ENCODE measurements at places on chromosomes 3 and 15.

DNA sequence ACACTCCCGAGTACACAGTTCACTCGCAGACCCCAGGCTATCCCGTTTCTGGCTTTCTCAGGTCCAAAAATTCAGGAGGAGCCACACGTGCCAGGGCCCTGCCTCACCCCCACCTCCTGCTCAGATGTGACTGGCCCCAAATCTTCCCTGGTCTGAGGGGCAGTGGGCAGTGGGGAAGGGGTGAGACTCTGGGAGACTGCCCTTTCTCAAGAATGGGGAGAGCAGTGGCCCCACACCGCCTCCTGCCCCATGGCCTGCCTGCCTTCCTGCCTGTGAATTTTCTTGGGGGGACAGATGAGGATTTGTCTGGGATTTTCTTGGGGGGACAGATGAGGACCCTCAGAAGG, 174.6 kb downstream of the MEGF11 start:
- no peak for DNase-seq

GRCh38 chr3:96756516-96756915, 57.9 kb upstream of the EPHA6 start:
- DNase-seq = no peak

DNA sequence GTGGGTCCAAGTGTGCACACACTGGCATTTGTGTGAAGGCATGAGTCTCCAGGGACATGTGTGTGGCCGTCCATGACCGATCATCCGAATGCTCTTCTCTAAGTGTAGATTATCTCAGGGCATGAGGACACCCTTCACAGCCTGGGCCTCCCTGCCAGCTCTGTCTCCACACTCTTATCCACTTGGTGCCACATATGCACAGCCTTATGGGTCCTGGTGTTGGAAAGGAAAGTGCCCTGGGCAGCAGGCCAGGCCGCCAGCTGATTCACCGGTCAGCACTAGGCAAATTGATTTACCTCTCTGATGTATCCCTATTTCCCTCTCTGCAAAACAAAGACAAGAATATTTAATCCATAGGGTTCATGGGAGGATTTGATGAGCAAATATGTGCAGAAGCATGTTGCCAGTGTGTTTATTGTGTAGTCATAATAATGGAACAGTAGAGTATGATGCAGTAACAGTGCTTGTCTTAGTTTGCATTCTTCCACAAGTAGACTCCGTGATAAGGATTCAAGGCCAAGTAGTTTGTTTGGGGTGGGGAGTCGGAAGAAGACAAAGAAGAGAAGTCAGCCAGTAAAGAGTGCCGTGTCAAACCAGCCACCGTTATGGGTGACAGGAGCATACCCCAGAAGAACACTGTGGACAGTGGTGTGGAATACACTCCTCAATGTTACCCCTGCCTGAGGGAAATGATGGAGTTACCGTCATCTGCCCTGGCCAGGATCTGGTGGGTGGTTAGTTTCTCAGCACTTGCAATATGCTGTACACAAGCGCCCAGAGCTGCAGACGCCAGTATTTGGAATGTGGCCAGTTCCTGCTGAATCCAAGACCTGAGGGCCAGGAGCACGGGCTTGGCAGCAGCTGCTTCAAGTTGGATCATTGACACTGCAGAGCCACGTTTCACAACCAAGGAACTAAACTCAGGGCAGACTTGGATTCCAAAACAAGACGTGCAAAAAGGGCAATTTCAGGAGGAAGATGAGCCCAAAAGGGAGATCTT, 85.1 kb downstream of the MTHFS start:
- no peak for DNase-seq

DNA sequence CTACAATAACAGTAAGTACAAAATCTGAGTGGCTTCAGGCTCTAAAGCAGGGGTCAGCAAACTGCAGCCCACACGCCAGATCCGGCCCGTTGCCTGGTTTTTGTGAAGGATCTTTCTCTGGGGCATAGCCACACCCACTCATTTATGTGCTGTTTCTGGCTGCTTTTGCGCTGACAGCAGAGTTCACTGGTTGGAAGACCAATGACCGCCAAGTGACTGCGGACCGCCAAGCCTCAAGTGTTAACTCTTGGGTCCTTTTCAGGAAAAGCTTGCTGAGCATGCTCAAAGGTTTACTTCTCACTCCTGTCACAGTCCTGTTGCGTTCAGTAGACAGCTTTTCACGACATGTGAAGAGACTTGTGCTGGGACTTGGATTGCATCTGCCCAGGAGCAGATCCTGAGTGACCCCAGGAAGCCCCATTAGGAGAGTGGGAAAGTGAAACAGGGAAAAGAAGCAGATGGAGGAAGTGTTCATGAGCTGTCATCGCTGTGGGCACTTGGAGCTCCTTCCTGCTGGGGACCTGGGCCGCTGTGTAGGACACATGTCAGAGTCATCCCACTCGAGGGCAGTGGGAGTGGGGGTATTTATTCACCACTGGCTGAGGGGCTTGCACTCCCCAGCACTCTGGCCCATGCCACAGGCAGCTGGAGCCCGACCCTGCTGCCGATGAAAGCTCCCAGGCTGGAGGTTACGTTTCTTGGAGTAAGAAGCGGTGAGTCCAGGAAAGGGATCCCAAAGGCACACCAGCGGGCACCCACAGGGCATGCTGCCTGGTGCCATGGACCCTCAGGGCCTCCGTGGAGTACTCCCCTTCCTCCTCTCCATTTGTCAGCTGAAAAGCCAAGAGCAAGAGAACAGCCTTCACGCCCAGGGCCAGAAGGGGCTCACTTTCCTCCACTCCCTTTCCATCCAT, 249.1 kb downstream of the PLCL2 start:
- no peak for DNase-seq
